ENCODE measurements at places on chromosomes 6 and 20. TPM values are rescaled to one million over a fixed set of nuclear protein-coding genes. Genes with fewer than 3 reads are reported as not detected.

Gene NNAT
- total RNA-seq, result 0.19 TPM

Gene CTAGE9
- total RNA-seq, result not detected

Gene BMP6
- total RNA-seq, result 22.0 TPM

Gene LY6G5C
- total RNA-seq, result 1.7 TPM

All from regular cardiac myocyte (primary cell).